Stimulated activated CD4-positive, alpha-beta T cell treated with anti-CD3 and anti-CD28 coated beads, TNF-alpha, amount 100 ng/mL, for 1 hour (primary cell): ENCODE measurements at places on chromosomes 7 and 10.

GRCh38 chr10:89525556-89525955 is 9.8 kb downstream of the SLC16A12 start:
- no peak for DNase-seq

DNA sequence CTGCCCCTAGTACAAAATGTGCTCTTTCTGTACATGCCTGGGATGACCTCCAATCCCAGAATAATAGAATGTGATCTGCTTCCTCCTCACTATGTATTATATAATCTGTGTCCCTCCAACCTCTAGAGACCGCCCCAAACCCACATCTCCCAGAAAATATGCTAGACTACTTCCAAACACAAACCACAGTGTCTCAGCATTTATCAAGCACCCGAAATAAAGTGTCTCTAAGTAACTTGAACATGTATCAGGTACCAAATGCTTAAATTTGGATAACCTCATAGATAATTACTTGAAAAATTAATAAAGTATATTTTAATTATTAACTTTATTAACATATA is 16.1 kb downstream of the LYZL1 start:
- DNase-seq, result no peak

DNA sequence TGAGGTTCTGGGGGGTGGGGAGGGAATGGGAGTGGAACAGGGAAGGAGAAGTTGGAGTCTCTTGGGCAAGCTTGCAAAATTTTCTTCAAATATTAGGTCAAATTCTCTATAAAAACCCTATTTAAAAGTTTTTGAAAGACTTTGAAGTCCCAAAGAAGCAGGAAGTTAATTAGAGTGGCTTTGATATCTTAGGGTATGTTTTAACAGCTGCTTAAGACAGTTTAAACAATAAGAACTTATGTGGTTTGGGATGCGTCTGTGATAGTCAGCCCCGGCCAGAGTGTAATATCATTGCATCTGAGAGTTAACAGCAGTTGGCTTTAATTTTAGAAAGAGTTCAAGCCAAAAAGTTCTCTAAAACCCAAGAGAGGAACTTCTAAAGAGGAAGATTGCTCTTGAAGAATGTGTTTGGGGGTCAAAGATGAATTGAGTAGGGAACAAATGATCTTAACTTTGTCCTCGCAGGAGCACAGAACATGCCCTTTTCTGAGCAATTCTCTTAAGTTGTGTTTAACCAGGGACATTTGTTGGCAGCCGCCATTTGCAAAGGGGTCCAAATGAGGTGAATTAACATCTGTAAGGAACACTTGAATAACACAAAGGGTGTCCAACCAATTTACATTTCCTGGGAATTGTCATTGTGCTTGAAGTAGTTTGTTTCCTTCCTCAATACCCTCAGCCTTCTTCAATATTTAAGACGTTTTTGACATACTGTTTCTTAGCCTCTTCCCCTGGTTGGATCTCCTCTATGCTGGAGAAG is 182.4 kb downstream of the PTEN start:
- no peak for DNase-seq

GRCh38 chr7:117210397-117210796 is 112.5 kb downstream of the WNT2 start:
- DNase-seq, result no peak

DNA sequence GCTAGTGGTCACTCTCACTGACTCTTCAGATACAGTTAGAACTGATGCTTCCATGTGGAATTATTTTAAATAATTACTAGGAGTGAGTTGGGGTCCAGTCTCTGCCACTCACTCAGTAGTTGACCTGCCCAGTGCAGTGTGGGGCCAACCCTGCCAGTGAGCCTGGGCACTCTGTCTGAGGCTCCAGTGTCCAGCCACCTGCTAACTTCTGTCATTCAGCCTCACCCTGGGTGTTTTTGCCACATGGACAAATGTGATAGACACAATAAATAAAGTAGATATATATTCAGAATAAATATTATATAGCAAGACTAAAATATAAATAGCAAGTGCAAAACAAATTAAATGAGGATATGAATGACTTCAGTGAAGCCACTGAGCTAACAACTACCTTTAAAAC is 7.2 kb downstream of the INSYN2A start:
- no peak for DNase-seq
